NCI-H748 treated with DMSO at 0.1 percent for 48 hours (cell line): ENCODE measurements at places on chromosomes 2 and 18.

DNA sequence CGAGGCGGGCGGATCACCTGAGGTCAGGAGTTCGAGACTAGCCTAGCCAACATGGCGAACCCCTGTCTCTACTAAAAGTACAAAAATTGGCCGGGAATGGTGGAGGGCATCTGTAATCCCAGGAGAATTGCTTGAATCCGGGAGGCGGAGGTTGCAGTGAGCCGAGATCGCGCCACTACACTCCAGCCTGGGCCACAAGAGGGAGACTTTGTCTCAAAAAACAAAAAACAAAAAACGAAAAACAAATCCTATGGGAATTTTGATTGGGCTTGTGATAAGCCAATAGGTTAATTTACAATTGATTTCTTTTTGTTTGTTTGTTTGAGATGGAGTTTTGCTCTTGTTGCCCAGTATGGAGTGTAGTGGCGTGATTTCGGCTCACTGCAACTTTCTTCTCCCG is 24.2 kb upstream of the TOGARAM2 start:
- DNase-seq: no peak

DNA sequence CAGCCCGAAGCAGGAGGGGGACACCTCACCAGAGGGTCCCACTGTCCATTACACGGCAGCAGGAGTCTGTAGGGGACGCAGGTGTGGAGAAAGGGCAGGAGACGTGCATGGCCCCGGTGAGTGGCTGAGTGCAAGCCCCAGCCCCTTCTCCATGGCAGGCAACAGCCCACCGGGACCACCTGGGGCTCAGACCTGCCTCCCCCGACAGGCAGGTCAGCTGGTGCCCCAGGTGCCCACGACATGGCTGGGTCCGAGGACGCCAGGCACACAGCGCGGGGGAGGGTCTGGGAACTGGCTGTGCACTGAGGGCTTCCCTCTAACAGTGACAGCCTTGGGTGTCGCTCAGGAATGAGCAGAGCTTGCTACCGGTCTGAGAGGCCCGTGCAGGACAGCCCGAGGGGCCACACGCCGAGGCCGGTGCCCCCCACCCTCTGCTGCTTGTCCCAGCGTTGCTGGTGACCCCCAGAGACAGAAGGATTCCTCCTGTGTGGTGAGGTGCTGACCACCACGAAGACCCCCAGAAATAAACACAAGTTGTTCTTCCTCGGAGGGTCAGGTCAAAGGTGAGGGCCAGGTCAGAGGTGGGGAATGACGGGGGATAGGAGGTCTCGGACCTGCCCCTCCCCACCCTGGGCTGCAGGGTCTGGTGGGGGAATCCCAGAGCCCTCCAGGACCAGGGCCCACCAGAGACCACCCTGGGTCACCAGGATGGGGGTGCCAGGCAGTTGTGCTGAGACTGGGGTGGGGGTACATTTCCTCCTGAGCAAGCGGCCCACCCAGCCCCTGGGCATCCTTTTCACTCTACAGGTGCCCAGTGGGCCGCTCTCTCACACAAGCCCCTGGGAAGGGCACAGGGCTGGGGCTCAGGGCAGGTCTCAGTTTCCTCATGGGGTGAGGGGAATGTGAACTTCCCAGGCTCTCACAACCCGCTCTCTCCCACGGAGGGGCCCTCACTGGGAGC is 50.6 kb downstream of the SLC66A2 start:
- DNase-seq: no peak

GRCh38 chr2:95074663-95075439 is 46.8 kb downstream of the MRPS5 start:
- no peak for DNase-seq

DNA sequence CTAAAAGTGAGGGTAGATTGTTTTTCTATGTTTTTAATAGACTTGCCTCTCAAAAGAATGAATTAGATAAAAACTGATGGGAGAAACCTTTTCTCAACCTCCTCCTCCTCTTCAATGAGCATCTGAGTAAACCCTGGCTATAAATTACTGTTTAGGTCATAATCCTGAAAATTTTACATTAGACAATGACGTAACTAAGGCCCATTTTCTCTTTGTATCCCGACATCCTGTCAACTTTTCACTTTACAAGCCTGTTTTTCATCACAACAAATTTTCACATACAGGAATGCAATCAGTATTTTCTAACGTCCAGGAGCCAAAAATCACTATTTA is 1.3 kb downstream of the SPIRE1 start:
- DNase-seq: peak; percentile 23

- no peak for DNase-seq
These were observed 3.1 kb downstream of the ALPK2 start for GRCh38 chr18:58625839-58626238.

DNA sequence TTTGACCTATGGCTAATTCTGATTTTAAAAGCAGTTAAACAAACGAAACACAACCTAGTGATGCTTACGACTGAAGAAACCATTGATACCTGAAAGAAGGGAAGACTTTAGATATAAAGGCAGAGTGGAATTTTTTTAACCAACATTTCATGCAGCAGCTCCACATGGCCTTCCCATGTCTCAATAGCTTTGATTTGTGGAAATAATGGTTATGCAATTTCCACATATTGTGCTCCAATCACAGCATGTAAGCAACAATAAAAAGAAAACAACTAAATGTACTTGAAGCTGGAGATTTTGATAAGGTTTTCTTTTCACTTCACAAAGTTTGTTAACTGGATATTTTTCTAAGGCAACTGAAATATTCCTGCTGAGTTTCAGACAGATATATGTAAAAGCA is 82.0 kb upstream of the SLC39A10 start:
- no peak for DNase-seq
